Trophoblast cell (in vitro differentiated cells and primary cell): ENCODE measurements at places on chromosomes 5 and 9.
A peak's percentile ranks its signal among the peaks of the same experiment; 100 is the strongest.

- peak; percentile 45 for DNase-seq
Observed at GRCh38 chr5:137737349-137738131, 1.7 kb upstream of the KLHL3 start.

DNA sequence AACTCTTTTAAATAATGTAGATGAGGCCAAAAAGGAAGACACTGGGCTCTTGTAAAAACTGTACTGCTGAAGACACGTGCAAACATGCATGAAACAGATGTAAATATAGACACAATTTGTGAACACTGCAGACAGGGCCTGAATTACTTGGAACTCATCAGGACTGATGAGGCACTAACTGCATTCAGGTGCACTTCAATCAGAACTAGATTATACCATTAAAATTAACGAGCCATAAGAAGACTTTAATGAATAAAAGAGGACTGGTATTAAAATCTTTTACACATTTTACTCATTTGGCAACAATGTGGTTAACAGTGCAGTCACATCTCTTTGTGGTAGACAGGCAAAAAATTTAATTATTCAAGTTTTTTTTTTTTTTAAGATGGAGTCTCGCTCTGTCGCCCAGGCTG lies 13.4 kb upstream of the ZCCHC9 start:
- no peak for DNase-seq

GRCh38 chr5:1488882-1489680 lies 34.7 kb downstream of the LPCAT1 start:
- DNase-seq, result no peak

- DNase-seq, result no peak
Observed at GRCh38 chr5:16642867-16643266, 26.1 kb upstream of the RETREG1 start.

DNA sequence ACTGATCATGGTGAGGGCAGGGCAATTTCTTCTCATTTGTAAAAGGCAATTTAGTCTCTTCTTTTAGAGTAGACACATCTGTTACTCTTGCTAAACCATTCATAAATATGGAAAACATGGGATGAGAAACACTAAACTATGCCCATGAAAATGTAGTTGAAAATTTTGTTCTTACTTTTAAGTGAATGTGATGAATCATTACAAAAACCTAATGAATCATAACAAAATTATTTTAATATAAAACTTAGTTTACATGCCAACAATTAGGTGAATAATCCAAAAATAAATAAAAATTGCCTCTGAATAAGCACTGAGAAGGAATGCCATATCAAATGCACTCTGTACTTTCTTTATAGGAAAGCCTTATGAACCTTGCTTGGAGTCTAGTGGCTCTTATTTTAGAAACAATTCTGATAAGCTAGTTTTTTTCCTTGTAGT lies 297.7 kb upstream of the EFNA5 start:
- DNase-seq, result no peak

DNA sequence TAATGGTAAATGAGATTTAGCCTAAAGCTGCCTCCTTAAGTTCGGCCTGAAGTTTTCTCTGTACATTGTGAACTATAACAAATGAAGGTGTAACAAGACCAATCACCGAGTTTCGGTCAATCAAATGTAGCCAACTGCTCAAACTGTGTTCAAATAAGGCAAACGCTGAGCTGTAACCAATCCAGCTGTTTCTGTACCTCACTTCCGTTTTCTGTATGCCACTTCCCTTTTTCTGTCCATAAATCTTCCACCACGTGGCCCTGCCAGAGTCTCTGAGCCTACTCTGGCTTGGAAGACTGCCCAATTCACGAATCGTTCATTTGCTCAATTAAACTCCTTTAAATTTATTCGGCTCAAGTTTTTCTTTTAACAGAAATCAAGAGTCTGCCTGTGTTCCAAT lies 193.5 kb upstream of the KLF9 start:
- DNase-seq, result no peak

DNA sequence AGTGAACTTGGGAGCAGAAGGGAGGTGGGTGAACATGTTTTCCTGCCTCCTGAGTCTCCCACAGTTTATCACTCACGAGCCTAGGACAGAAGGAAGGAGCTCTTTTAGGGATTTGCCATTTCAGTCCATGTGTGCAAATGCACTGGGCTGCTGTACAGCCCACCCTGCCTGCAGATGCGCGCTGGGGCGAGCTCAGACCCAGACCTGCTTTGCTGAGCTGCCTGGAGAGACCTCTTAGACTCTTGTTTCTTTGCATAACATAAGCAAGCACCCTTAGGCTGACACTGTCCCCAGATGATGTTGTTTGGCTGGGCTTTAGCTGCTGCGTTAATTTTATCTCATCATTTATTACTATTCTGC lies 199.0 kb downstream of the CACNA1B start:
- no peak for DNase-seq

DNA sequence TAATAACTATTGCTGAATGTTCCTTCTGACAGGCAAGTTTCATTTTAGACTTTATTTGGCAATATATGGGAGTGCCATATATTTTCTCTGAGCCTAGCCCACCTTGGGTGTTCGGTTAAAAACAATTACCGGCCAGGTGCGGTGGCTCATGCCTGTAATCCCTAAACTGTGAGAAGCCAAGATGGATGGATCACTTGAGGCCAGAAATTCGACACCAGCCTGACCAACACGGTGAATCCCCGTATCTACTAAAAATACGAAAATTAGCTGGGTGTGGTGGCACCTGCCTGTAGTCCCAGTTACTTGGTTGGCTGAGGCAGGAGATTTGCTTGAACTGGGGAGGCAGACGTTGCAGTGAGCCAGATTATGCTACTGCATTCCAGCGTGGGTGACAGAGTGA lies 47.9 kb downstream of the TNFSF15 start:
- no peak for DNase-seq

DNA sequence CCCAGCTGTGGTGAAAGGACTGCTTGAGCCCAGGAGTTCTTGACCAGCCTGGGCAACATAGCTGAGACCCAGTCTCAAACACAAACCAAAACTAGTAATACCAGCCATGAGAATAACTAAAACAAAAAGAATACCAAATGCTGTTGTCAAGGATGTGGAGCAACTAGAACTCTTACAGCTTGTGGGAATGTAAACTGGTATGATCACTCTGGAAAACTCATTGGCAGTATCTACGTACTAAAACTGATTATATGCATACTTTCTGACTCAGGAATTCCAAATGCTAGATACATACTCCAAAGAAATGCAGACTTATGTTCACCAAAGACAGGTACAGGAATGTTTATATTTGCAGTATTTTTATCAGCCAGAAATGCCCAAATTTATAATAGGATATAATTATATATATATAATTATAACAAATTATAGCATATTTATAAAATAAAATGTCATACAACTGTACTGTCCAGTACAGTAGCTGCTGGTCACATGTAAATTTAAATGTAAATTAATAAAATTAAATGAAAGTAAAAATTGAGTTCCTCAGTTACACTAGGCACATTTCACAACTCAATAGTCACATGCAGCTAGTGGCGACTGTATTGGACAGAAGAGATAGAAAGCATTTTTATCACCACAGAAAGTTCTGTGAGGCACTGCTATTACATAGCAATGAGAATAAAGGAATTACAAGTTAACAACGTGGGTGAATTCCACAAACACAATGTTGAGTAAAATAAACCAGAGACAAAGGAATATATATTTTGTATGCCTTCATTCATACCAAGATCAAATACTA lies 118.5 kb downstream of the GNAQ start:
- DNase-seq, result peak; percentile 53

DNA sequence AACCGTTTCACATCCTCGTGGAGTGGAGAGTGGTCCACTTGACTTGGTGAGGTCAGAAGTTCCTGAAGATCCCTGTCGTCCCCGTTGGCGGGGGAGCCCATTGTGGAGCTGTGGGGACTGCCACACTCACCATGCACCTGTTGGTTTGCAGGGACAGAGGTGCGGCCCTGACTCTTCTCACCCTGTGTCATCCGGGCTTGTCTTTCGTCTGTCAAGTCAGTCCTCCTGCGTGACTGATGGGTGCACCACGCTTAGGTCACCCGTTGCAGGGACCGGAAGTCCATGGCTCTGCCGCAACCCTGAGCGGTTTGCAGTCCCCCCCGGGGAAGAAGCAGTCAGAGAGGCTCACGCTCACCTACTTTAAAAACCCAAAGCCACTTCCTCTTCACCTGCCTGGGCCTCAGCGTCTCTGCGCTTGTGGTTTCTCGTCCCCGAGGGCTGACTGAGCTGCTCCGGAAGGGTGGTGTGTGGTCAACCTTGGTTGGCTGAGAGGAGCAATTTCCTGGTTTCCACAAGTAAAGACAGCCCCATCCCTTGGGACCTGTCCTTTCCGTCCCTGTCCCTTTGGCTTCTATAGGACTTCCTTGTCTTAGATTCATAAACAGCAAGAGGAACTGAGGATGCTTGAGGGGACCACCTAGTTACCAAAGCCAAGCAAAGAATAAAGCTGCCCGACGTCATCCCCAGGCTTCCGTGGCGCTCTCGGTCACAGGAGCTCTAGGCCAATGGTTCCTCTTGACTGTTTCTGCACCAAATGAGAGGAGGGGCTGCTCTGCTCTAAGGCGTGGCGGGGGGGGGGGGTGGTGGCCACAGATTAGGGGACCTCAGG lies 53.2 kb downstream of the USP20 start:
- peak; percentile 26 for DNase-seq

- no peak for DNase-seq
Observed at GRCh38 chr5:150599917-150600511, 40.4 kb upstream of the SYNPO start.

DNA sequence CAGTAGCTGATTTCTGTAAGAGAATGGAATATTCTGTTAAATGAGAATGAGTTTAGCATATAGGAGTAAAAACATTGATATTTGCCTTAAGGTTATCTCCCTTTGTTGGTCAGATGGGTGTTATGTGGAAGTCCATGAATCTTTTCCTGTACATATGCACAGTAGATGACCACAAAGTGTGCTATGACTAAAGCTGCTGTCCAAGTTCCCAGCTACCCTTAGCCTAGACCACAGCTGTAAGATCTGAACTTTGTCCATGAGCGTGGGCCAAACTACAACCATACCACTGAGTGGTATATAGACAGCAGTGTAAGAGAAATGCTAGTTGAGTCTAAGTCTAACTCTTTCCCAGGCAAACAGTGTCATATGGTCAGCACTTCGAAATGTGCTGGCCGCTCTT lies 48.8 kb downstream of the CD180 start:
- DNase-seq, result no peak

- no peak for DNase-seq
Observed at GRCh38 chr9:135088348-135088978, 995 bp downstream of the OLFM1 start.

- peak; percentile 43 for DNase-seq
Observed at GRCh38 chr9:32533336-32533735, 7.3 kb upstream of the RIGI start.

DNA sequence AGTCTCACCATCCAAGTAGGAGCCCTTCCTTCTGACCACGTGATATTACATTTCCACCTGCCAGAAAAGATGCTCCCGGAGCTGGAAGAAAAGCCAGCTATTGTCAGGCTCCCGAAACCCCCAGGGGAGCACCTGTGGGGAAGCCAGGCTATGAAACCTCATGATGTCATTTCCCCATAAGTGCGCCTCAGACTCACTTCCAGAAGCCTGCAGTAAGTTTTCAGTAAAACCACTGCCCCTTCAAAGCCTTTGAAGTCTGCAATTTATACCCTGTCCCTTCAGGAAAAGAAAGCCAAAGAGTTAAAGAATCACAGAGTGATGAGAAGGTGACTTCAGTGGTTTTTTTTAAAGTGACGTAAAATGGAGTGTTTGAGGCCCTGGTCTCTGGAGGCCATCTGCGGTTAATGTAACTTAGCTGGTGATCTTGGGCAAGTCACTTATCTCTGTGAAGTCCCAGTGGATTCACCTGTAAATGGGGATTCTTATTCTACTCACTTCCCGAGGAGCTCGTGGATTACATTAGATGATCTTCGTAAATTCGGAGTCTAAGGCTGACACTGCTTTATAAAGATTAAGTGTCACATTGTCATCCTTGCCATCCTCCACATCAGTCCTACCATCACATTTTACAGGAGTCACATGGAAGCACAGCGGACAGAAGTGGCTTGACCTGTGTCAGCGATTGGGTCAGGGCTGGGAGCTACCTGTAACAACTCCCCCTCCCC lies 2.6 kb upstream of the SEMA6A start:
- no peak for DNase-seq

DNA sequence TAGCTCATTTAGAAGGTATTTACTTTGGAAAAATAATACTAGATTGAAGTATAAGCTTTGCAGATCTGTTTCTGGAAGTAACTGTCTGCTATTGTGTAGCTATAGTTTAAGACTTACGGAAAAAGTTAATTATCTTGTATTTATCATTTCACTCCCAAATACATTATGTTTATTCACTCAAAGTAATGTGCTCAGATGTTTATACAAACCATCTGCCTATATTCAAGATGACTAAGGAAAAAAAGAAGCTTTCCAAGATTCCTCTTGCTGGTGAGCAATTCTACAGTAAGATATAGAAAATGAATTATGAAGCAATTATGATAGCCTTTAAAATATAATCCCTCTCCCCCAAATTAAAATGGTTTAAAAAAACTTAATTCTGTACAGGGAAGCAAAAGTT lies 137.9 kb downstream of the KIAA0825 start:
- DNase-seq, result no peak

- no peak for DNase-seq
Observed at GRCh38 chr5:6372251-6373080, 5.9 kb downstream of the MED10 start.

- DNase-seq, result no peak
Observed at GRCh38 chr9:71719562-71719961, 48.8 kb downstream of the CEMIP2 start.

- no peak for DNase-seq
Observed at GRCh38 chr5:142118155-142118686, 9.6 kb downstream of the NDFIP1 start.

DNA sequence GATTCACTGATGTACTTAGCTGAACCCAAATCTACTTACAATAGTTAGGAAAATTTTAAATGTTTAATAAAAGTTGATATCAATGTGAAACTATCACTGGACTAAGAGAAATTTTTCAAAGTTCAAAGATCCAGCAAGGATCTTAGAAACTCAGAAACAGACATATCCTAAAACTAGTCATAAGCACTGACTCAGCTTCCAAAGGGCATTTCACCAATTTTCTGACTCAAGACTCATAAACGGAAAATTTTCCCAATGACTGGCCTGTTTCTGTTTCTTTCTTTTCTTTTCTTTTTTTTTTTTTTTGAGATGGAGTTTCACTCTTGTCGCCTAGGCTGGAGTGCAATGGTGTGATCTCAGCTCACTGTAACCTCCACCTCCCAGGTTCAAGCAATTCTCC lies 66.6 kb downstream of the CDC14B start:
- no peak for DNase-seq
